Stimulated activated CD8-positive, alpha-beta memory T cell treated with anti-CD3 and anti-CD28 coated beads, Interleukin-4, amount 100 ng/mL, for 24 hours (primary cell): ENCODE measurements at places on chromosomes 11 and 22.

DNA sequence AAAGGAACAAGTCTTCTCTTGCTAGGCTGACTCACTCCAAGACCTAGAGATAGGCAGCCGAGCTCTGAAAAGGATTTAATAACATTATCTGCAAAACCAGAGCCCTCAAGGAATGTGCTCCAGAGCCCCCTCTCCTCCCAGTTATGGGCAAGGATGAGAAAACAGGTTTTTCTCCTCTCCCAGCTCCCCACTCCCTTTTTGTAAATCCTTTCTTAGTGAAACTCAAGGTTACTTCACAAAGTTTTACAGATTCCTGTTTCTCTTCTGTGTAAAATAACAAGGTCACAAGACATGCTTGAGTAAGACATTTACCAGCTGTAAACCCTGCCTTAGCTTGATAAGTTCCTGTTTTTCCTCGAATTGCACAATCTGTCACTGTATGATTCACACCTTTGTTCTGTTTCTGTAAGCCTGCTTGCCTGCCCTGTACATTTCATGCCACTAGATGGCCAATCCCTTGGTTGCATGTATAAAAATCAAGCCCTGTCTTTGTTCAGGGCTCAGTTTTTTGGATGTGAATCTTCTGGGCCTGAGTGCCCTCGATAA, 489.4 kb downstream of the KCNA4 start:
- no peak for DNase-seq

DNA sequence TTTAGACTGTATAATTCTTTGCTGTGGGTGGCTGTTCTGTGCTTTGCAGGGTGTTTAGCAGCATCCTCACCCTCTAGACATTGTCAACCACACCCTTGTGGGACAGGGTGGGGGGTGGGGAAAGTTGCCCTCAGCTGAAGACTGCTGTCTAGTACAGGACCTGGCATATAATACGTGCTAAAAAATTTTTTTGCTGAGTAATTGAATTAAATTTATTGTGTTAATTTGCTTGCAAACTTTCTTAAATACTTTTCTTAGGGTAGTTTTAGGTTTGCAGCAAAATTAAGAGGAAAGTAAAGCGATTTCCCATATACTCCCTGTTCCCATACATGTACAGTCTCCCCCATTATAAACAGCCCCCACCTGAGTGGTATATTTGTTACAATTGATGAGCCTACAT, 268.5 kb downstream of the SOX6 start:
- no peak for DNase-seq

GRCh38 chr11:93468290-93468689, 74.9 kb downstream of the SMCO4 start:
- no peak for DNase-seq

DNA sequence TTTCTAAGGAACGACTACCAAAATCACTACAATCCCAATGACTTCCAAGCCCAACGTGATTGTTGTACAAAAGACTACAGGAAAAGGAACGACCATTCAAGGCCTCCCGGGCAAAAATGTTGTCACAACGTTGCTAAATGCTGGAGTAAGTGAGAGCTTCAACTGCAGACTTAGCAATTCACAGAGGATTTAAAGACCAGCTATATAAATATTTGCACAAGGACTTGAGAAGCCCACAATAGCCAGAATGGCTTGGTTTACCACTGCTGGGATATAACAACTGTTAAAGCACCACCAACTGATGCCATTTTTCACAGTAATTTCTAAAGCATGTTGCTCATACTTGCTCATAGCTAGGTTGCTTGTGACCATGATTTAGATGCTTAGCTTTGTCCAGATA, 78.3 kb downstream of the EMSY start:
- no peak for DNase-seq

- peak; percentile 53 for DNase-seq
Measured at GRCh38 chr22:37681556-37682049, 4.5 kb upstream of the NOL12 start.

DNA sequence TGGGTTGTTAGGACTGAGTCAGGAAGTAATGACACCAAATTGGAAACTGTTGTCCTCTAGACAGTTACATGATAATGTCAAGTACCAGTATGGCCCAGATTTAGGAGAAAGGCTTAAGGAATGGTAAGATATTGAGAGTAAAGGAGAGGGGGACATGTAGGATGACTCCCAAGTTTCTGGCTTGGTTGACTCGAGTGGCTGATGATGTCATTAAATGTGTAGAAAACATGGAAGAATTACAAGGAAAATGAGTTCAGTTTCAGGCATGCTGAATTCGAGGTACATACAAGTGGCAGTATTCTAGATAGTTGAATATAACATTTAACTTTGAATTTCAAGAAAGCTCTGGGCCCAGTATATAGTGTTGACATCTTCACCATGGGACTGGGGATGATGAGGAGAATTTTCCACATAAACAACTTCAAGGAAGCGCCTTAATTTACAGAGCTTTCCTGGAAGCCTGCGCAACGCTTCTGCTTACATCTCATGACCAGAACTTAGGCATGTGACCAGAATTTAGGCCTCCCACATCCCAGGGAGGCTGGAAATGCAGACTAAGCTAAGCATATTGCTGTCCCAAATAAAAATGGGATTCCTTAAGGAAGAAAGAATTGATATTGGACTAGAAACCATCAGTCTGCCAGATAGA, 3.8 kb downstream of the CFAP300 start:
- DNase-seq = no peak

GRCh38 chr11:12159351-12160099, 49.1 kb downstream of the MICAL2 start:
- no peak for DNase-seq

- DNase-seq = peak; percentile 7
Measured at GRCh38 chr11:19938169-19938856, 222.0 kb downstream of the DBX1 start.

GRCh38 chr11:64650923-64651523, 60.0 kb downstream of the SLC22A12 start:
- no peak for DNase-seq

- no peak for DNase-seq
Measured at GRCh38 chr11:120219938-120220746, 9.3 kb downstream of the OAF start.

DNA sequence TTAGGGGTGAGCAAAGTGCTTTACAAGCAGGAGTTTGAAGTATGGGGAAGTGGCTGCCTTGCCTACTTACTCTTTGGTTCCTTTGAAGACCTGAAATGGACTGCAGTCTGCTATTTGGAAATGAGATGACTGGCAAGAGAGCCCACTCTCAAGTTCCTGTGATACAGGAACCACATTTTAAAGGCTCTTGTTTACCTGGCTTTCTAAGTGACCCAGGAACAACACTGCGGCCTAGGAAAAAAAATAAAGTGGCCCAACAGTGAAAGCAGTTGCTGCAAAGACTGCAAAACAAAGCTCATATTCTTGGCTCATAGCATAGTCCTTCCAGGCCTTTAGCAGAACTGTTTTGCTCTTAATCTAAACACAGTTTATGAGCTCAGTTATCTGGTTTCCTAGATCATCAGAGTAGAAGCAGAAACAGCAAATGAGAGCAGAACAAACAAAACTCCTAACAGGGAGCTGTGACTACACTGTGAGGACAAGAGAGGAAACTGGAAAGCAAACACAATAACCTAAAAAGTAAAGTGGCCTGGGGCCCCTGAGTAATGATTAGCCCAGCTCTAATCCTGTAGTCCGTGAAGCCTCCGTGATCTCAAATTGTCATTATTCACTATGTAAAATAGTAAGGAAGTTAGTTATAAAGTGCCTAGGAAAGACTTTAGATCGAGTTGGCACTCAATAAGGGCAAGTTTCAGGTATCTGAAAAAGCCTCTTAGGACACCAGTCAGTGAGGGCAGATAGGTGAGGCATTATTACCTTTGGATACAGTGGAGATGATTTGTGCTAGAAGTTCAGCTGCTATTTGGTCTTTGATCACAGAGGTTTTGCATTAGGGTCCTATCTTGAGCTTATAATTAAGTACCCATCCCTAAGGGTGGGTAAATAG, 11.5 kb downstream of the CCDC117 start:
- no peak for DNase-seq

- DNase-seq = no peak
Measured at GRCh38 chr11:4049006-4049405, 45.6 kb upstream of the RRM1 start.

GRCh38 chr11:76838678-76839068, 22.0 kb upstream of the ACER3 start:
- DNase-seq = no peak

DNA sequence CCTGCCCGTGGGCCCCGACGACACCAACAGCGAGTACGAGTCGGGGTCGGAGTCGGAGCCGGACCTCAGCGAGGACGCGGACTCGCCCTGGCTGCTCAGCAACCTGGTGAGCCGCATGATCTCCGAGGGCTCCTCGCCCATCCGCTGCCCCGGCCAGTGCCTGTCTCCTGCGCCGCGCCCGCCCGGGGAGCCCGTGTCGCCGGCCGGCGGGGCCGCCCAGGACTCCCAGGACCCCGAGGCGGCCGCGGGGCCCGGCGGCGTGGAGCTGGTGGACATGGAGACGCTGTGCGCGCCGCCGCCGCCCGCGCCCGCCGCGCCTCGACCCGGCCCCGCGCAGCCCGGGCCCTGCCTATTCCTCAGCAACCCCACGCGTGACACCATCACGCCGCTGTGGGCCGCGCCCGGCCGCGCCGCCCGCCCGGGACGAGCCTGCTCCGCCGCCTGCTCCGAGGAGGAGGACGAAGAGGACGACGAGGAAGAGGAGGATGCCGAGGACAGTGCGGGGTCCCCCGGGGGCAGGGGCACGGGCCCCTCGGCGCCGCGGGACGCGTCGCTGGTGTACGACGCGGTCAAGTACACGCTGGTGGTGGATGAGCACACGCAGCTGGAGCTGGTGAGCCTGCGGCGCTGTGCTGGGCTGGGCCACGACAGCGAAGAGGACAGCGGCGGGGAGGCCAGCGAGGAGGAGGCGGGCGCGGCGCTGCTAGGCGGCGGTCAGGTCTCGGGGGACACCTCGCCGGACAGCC, 3.8 kb downstream of the MAPK8IP2 start:
- DNase-seq = no peak

DNA sequence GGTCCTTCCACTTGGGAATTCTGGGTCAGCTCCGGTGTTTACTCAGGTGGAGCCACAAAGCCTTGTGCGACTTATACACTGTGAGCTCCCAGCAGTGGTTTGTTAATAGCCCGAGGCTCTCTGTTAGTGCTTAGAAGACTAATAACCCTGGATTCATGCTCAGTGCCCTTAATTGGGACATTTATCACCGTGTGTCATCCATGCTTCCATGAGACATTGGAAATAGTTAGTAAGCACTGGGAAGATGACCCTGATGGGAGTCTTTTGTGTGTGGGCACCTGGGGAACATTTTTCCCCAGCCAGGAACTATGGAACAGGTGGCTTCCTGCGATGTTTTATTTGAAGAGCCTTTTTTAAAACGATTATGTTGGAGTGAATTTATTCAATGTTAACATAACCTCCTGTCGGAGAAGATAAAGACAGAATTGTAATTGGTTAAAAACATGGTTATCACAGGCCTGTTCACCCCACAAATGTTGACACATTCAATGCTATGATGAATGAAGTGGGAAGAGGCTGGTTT, 188.9 kb downstream of the MYO18B start:
- no peak for DNase-seq

DNA sequence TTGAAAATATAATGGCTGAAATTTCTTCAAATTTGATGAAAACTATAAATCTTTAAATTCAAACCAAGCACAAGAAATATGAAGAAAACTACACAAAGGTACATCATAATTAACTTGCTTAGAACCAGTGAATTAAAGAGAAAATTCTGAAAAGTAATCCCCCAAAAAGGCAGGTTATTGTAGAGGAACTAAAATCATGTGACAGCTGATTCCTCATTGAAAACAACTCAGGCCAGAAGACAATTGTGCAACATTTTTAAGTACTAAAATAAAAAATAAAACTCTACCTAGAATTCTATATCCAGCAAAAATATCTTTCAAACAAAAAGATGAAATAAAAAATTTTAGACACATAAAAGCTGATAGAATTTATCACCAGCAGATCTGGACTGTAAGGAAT, 90.3 kb downstream of the SOX6 start:
- no peak for DNase-seq

GRCh38 chr22:29998627-29999384, 81.5 kb upstream of the HORMAD2 start:
- DNase-seq = no peak

GRCh38 chr22:48802576-48802975, 1025.1 kb downstream of the BRD1 start:
- no peak for DNase-seq

GRCh38 chr22:27100789-27101188, 443.4 kb downstream of the MIAT start:
- no peak for DNase-seq

DNA sequence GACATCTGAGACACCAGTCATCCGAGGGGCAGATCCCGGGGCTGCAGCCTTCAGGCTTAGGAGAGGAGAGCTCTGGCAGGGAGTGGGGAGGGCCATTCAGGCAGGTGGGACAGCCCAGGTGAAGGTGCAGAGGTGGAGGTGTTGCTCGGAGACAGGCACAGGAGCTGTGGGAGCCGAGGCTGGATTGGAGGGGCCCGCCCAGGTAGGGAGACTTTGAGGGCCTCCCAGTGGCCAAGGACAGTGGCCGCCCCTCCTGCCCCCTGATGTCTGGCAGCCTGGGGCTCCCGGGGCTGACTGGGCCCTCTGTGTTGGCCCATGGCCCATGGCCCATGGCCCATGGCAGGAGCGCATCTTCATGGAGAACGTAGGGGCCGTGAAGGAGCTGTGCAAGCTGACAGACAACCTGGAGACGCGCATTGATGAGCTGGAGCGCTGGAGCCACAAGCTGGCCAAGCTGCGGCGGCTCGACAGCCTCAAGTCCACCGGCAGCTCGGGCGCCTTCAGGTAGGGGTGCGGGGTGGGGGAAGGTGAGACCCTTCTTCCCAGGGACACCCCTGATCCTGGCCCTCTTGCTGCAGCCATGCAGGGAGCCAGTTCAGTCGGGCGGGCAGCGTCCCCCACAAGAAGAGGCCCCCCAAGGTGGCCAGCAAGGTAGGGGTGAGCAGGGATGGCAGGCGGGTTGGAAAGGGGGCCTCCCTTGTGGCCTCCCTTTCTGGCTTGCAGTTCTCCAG, 13.3 kb downstream of the TMEM258 start:
- DNase-seq = no peak

DNA sequence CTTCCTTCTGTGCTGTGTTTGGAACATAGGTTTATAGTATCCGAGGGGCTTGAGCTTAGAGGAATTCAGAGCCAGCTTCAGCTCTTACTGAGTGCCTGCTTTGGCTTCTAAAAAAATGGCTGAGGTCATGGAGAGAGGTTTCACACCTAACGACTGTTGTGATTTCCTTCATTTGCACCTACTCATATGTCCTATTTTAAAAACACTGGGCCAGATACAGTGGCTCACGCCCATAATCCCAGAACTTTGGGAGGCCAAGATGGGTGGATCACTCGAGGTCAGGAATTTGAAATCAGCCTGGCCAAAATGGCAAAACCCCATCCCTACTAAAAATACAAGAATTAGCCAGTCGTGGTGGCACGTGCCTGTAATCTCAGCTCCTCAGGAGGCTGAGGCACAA, 38.3 kb upstream of the SYT13 start:
- DNase-seq = no peak
